Neuronal stem cell (in vitro differentiated cells): ENCODE measurements at places on chromosomes 7 and 10.

- H3K27me3 ChIP-seq, result no peaks in the 10 kb centered on the region
- no peak overlapping the region for H3K4me3 ChIP-seq
- no peaks in the 10 kb centered on the region for H3K36me3 ChIP-seq
- H3K4me1 ChIP-seq, result no peaks in the 10 kb centered on the region
These were observed 124.8 kb downstream of the CACNA2D1 start for GRCh38 chr7:82318786-82319185.

DNA sequence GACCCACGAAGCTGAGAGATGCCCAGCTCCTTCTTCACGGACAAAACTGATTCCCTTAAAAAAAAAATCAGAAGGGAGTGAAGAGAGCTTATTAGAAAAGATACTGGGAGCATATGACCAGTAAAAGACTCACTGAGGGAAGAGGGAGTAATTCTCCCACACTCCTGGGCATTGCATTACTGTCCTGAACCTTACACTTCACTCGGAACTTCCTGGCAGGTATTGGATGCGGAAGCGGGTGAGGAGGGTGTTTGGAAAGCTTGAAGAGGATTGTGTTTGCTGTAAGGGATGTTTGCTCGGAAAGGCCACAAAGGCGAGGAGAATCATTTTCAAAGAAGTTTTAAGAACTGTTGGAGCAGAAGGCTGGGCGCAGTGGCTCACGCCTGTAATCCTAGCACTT lies 375 bp downstream of the HKDC1 start:
- H3K4me1 ChIP-seq, result peaks cover 2% of the 10 kb centered on the region
- DNase-seq, result no peak
- H3K36me3 ChIP-seq, result no peaks in the 10 kb centered on the region
- no peak overlapping the region for H3K4me3 ChIP-seq

- no peaks in the 10 kb centered on the region for H3K4me1 ChIP-seq
- H3K27me3 ChIP-seq, result no peaks in the 10 kb centered on the region
- peaks cover 1% of the 10 kb centered on the region for H3K36me3 ChIP-seq
- H3K27ac ChIP-seq, result no peak overlapping the region
- H3K4me3 ChIP-seq, result no peak overlapping the region
These were observed 103.7 kb downstream of the ZNF92 start for GRCh38 chr7:65477326-65477725.

GRCh38 chr7:13293264-13294002 lies 606.0 kb downstream of the ARL4A start:
- H3K36me3 ChIP-seq, result no peaks in the 10 kb centered on the region
- H3K27ac ChIP-seq, result no peak overlapping the region
- DNase-seq, result no peak
- no peak overlapping the region for H3K4me3 ChIP-seq

DNA sequence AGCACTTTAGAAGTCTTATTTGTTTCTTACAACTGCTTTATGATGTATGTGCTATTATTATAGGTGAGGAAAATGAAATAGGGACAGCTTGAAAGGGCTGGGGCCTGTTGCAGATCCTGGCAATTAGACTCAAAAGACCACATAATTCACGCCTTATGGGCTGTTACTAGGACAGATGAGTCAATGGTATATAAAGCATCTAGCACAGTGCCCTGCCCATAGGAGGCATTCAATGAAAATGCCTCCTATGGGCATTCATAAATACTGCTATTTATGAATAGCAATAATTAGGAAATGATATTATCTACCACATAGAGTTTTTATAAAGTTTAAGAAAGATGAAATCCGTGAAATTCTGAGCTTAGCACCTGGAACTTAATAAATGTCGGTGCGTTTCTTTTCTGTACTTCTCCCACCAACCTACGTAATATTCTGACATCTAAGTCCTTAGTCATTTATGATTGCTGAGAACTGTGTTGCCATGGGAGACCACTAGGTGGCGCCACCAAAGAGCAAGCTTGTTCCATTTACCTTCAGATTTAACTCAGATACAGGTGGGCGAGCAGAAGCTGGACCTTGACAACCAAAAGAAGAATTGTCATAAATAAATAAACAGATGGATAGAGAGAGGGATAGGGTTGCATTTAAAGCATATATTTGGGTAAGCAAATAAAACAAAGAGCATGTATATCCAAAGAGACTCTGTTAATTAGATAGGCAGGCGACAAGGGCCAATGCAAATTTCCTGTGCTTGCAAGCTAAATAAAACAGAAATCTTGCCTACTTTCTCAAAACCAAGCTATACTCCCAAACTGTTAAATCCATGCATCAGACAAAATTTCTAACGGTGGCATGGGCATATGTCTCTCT lies 699.9 kb downstream of the INHBA start:
- H3K27me3 ChIP-seq, result no peaks in the 10 kb centered on the region
- H3K4me3 ChIP-seq, result no peak overlapping the region
- H3K4me1 ChIP-seq, result peaks cover 3% of the 10 kb centered on the region
- peak; percentile 44 for DNase-seq
- H3K27ac ChIP-seq, result no peak overlapping the region
